ENCODE measurements at places on chromosomes 1 and 21.

- DNase-seq = no peak
These were observed 249.7 kb downstream of the C1orf94 start for GRCh38 chr1:34426325-34426896.

GRCh38 chr1:177631770-177632169, 338.1 kb downstream of the SEC16B start:
- no peak for DNase-seq

DNA sequence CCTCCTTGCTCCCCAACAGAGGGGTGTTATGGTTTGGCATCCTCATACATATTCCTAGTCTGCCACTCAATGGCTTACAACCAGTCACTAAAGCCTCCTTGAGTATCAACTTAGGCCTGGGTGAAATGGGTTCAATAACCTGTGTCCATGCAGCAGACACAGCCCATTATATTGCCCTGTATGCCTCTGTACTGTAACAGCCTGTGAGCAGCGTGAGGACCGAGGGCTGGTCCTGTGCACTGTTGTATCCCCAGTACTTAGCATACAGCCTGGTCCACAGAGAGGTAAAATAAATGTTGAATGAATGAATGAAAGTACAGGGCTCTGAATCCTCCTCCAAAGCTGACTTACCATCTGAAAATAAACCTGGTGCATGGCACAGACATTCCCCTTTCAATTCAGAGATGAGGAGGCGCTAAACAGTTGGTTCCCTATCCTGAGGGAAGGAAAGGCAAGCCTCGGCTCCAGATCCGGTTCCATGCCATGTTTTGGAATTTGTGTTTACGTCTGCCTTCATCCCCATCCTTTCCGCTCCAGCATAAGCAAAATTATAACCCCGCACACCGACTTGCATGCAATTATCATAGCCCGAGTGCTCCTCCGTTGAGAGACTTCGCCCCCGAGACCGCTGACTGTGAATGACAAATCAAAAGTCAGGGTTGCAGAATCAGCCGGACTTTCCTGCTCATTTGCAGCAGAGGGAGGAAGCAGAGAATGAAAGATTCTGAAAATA, 45.0 kb upstream of the DNAJC6 start:
- DNase-seq = peak; percentile 63

- DNase-seq = no peak
These were observed 171.0 kb downstream of the VAV3 start for GRCh38 chr1:107793896-107794453.

GRCh38 chr1:208044589-208045462, 133.9 kb upstream of the CD34 start:
- no peak for DNase-seq

GRCh38 chr21:15134701-15135470, 70.1 kb upstream of the NRIP1 start:
- no peak for DNase-seq

- DNase-seq = no peak
These were observed 288.4 kb downstream of the SMYD3 start for GRCh38 chr1:246218686-246219085.

Data from AG08395 (cell line).